ENCODE measurements at places on chromosomes 1 and 21.

DNA sequence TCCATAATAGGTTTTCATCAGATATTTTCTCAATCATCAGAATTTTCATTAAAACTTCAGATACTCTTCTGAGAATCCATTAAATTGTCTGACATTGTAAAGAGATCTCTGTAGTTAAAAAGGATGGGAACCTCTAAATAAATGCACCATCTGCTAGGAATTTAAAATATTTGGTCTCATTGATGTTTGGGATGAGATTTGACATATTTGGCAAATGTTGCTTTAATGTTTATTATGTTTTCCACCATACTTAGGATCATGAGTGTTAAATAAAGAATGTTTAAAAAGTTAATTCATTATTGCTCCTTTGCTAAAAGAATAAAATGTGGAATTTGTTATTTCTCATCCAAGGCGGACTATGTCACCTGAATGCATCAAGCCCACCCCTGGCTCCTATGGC lies 85.5 kb upstream of the VANGL1 start:
- no peak for DNase-seq

DNA sequence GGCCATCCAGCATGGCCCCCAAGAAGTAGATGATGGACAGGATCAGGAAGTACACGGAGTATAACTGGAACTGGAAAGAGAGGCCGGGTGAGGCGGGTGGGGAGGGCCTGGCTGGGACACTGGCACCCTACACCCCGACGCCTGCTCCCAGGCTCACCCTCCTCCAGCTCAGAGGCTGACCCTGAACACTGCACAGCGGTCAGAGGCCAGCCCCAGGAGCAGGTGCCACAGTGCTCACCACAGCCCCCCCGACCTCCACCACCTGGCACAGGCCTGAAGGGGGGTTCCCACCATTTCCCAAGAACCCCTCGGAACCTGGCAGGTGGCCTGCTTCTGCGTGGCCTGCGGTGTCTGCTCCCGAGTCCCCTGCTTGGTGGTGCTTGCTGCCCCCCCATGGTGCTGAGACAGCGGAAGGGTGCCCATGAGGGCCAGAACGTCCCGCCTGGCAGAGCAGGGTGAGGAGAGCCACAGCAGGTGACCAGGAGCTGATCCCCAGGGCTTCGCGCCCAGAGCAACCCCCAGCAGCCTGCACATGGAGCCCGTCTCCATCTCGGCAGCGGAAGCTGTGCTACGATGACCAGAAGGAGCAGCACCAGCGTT lies 26.1 kb downstream of the SLC19A1 start:
- no peak for DNase-seq

- no peak for DNase-seq
These were observed 167.5 kb downstream of the CLIC6 start for GRCh38 chr21:34836103-34836932.

GRCh38 chr1:189305279-189305678 lies 1172.4 kb downstream of the BRINP3 start:
- no peak for DNase-seq

- DNase-seq = no peak
These were observed 44.0 kb downstream of the GPR161 start for GRCh38 chr1:168092566-168093355.

DNA sequence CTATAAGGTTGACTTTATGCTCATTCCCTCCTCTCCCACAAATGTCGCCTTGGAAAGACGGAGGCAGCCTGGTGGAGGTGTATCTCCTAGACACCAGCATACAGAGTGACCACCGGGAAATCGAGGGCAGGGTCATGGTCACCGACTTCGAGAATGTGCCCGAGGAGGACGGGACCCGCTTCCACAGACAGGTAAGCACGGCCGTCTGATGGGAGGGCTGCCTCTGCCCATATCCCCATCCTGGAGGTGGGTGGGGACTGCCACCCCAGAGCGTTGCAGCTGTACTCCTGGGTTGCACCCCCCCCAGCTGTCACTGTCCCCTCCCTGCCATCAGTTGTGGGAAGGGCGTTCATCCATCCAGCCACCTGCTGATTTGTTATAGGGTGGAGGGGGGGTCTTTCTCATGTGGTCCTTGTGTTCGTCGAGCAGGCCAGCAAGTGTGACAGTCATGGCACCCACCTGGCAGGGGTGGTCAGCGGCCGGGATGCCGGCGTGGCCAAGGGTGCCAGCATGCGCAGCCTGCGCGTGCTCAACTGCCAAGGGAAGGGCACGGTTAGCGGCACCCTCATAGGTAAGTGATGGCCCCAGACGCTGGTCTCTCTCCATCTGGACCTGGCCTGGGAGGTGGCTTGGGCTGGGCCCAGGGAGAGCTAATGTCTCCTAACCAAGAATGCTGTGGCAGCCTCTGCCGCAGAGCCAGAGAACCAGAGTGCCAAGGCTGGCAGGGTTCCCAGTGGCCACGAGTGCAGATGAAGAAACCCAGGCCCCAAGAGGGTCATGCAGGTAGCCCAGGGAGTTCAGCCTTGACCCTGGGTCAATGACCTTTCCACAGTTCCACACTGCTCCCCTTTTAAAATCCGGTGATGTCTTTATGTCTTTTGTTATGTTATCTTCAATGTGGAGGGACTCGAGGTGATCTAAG lies 13.1 kb downstream of the PCSK9 start:
- DNase-seq = no peak

DNA sequence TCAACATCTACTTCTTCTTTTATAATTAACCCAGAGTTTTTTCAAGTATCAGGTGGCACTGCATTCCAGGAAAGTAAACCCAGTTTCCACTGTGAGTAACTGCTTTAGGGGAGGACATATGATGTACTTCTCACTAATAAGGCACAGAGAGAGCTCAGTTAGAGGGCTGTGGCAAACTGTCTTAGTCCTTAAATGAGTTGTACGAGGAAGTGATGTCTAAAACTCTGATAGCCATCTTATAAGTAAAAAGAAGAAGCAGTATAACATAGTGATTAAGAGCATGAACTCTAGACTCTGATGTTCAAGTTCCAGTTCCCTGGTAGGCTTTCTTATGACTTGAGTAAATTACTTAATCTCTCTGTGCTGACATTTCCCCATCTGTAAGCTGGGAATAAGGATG lies 58.7 kb upstream of the PTGS2 start:
- no peak for DNase-seq

DNA sequence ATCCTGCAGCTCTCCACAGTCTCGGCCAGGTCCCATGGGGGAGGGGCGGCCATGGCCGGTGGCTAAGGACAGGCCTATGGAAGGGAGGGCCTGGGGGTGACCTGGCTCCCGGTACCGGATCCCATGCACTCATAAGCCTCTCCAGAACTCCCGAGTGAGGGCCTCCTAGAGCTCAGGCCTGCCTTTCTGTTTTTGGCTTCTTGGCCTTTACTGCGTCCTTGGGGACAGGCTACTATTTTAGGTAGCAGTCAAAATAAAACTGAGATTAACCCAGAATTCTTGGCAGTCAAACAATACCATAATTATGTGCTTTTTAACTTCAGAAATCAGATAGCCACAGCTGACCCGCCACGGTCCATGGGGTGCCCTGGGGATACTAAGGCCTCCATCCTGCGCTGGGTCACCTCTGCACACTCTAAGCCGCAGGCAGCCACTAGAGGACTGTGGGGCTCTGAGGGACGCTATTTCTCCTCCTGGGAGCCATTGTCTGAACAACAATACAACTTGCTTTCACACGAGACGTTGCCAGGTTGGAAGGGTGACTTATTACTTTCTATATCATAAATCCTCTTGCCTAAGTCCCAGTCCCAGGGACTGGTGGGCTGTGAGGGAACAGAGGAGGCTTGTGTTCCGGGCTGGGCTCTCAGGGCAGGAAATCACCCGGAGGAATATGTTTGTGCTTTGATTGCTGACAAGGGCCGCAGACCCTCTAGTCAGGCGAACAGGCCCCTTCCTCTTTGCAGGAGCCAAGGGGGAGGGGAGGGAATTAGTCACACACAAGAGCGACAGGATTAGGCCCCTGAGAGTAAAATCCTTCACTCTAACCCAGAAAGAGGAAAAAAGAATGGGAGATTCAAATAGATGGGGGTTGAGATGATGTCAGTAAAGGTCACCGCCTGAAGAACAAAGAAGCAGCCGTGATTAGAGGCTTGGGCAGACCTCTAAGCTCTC lies 40.7 kb upstream of the BCAR3 start:
- DNase-seq = no peak

DNA sequence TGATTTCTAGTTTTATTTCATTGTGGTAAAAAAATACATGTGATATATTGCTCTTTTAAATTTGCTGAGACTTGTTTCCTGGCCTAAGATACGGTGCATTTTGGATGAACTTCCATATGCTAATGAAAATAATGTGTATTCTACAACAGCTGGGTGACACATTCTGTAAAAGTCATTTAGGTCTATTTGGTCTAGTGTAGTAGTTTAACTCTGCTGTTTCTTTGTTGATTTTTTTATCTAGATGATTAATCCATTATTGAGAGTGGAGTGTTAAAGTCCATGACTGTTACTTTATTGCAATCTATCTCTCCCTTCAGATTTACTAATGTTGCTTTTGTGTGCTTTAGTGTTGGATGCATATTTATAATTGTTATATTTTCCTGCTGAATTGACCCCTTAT lies 161.4 kb downstream of the VAV3 start:
- no peak for DNase-seq

DNA sequence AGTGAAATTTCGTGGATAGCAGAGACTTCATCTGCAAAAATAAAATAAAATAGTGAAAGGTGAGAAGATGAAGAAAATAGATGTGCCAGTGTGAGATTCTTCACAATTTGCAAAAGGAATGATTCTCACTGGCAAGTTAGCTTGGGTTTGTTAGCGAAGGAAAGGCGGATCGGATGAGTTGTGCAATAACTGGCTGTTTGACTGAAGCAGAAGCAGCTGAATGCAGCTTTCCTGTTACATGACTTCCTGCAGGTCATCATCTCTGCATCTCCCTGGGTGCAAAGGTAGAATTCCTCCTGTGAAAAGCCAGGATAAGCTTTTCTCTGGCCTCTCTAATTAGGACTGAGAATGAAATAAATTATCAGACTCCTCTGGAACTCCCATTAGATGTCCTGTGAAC lies 263.1 kb upstream of the CHRM3 start:
- DNase-seq = no peak

DNA sequence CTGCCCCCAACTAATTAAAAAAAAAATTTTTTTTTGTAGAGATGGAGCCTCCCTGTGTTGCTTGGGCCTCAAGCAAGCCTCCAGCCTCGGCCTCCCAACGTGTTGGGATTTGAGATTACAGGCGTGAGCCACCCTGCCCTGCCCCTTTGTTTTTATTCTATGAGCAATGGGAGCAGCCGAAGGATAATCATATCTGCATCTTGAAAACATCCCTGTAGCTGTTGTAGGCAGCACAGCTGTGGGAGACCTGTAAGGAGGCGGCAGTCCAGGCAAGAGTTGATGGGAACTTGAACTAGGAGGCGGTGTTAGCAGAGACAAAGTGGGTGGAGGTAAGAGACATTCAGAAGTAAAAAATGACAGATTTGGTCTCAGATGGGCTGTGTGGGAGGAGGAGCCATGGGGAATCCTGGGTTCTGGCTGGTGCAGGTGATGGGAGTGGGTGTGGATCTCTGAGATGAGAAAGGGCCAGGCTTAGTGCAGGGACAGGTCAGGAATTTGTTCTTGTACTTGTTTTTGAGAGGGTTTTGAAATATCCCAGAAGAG lies 31.3 kb downstream of the STUM start:
- no peak for DNase-seq

- DNase-seq = no peak
These were observed 137.8 kb upstream of the COA6 start for GRCh38 chr1:234235434-234235881.

GRCh38 chr1:96771847-96772246 lies 50.3 kb downstream of the PTBP2 start:
- no peak for DNase-seq

- DNase-seq = no peak
These were observed 661.3 kb upstream of the USP24 start for GRCh38 chr1:55876276-55877060.

DNA sequence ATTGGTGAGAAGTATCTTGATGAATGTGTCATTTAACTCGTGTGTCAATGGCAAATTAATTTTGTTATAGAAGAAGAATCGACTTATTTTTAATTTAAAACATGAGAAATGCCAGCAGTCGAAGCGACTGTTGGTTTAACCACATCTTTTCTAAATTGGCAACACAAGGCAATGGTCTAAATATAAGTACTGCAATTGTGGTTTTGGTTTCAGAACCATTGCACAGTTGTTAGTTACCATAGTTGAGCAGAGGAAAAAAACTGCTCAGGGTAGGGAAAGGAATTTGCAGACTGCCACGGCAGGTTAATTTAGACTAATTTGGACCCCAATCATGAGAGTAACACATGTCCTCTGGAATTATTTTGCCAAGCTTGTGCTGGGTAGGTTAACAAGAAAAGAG lies 185.6 kb upstream of the RUNX1 start:
- no peak for DNase-seq

- no peak for DNase-seq
These were observed 69.5 kb downstream of the ZSCAN20 start for GRCh38 chr1:33541966-33542365.

DNA sequence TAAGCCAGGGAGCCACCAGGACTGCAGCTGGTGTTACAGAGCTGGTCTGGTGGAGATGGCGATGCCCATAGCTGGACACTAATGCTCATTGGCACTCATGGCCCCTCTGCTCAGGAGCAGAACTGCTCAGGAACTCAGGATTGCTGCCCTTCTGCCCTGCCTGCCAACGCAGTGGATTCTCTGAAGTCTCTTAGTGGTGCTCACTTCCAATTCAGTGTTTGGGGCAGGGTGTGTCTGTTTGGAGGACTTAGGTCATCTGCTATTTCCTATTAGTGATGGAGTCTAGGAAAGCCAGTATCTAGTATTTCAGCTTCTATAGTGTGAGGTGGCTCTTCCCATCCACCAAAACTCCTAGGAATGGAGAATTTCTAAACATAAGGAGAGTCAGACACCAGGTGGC lies 29.1 kb downstream of the S100A10 start:
- no peak for DNase-seq

DNA sequence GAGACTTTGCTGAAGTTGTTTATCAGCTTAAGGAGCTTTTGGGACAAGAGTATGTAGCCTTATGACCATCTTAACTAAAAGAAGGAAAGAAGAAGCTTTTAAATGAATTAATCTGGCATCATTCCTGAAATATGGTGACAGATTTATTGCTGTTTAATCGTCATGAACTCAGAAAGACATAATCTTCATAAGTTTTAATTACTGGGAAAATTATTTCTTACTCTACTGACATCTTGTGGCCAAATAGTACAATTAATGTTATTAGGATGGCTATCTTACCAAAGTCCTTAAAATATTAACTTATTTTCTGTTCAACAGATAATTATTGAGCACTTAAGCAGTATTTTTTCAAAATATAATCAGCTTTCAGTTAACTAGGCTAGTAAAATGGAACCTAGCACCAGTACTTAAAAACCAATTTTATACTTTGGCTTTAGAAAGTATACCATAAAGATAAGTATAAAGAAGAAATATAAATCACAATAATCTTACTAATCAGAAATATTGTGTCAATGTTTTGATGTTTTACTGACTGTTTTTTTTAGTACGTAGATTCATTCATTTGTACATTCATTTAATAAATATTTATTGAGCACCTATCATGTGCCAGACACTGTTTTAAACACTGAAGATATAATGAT lies 34.7 kb upstream of the GPR25 start:
- DNase-seq = no peak

- DNase-seq = no peak
These were observed 156.2 kb upstream of the C8B start for GRCh38 chr1:57122031-57122430.

GRCh38 chr21:19608101-19608621 lies 1204.6 kb upstream of the TMPRSS15 start:
- DNase-seq = no peak

Measured in activated CD8-positive, alpha-beta memory T cell treated with anti-CD3 and anti-CD28 coated beads for 4 hours (primary cell).